ENCODE measurements at places on chromosomes 3 and 15.

DNA sequence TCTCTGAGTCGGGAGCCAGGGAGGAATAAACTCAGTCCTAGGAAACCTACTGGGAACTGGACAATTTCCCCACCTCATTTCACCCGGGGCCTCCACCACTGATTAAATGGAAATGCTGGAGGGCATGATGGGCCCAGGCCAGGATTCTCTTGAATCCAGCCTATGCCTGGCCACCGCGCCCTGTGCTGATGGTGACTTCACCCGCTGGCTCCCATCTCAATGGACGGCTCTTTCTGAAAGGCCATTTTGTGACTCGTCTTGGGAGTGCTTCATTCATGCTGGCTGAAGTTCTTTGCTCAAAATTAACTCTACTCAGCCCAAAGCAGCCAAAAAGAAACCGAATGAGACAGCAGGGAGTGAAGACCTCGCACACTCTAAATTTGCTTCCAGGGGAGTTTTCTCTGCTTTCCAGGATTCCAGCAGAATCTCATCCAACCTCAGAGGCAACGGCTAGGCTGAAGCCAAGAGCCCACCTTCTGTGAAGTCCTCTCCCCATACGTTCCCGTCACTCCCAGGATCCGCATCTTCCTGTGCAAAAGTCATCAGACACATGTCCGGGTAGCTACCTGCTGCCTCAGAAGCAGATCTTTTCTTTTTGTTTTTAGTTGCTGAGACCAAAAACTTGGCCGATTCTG, 266.0 kb upstream of the ICE2 start:
- no peak for DNase-seq

DNA sequence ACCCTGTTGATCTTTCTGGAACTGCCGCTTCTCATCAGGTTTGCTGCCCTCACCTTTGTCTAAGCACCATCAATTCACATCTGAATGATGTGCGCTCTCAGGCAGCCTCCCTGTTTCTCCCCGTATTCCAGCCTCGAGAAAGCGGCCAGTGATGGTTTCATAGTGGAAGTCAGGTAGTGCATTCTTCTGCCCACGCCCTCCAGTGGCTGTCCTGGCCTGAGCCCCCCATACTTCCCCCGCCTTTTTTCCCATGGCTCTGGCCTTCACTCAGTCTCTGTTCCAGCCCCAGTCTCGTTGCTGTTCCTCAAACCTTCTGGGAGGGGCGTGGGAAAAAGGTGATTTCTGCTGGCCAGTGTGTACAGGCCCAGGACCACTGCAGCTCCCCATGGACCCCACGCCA, 101.3 kb downstream of the ASB7 start:
- no peak for DNase-seq

DNA sequence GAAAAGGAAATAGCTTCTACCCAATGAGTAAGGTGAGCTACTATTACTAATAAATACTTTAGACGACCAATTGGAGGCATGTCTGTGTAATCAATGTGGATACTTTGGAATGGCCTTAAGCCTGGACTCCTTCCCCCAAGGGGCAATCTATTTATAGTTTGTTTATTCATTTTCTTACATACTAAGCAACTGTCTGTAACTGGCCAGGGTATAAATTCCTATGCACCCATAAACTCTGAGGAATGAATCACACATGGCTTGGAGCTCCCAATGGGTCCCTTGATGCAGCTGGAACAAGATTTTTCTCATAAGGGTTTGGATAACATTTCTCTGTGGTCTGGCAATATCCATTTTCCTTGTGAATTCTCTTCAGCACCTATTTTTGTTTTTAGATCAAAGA, 506.8 kb downstream of the EDEM1 start:
- DNase-seq: no peak

GRCh38 chr3:155031186-155031585, 48.9 kb upstream of the MME start:
- no peak for DNase-seq

- no peak for DNase-seq
Observed at GRCh38 chr3:190863119-190863465, 598 bp upstream of the GMNC start.

DNA sequence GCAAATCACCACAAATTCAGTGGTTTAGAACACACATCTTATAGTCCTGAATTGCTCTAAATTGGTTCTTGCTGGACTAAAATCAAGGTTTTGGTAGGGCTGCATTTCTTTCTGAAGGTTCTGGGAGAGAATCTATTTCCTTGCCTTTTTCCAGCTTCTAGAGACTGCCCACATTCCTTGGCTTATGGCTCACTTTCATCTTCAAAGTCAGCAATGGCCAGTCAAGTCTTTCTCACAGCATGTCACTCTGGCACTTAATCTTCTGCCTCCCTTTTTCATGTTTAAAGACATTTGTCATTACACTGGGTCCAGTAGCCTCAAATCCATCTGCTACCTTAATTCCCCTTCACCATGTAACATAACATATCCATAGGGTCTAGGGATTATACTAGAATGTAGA, 149.0 kb downstream of the NEK10 start:
- no peak for DNase-seq

DNA sequence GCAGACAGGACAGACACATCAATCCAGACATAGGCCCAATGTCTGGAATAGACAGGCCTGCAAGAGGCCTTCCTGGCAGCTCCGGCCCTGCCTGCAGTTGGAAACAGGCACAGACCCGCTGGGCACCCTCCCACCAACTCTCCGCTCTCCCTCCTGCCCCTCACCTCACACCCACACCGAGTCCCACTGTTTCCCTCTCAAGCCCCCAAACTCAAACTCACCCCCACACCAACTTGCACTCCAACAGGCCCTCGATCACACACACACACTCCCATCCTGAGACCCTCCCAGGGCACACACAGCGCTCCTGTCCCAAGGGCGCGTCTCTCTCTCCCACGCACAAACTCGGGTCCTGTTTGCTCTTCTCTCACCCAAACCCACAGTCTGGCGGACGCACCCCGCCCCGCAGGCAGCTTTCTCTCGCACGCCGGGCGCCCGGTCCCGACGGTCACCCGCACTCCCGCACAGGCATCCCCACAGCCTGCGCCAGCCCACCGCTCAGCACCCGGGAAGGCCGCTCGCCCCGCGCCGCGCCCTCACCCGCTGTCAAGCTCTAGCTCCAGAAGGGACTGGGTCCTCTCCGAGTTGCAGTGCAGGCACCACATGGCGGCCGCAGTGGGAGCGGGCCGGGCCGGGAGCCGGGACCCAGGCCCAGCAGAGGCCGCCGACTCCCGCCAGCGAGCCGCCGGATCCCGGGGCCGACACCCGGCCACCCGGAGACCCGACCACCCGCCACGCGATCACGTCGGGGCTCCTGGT, 106.2 kb downstream of the IQSEC1 start:
- no peak for DNase-seq

GRCh38 chr3:172203522-172204258, 164.3 kb downstream of the FNDC3B start:
- no peak for DNase-seq

DNA sequence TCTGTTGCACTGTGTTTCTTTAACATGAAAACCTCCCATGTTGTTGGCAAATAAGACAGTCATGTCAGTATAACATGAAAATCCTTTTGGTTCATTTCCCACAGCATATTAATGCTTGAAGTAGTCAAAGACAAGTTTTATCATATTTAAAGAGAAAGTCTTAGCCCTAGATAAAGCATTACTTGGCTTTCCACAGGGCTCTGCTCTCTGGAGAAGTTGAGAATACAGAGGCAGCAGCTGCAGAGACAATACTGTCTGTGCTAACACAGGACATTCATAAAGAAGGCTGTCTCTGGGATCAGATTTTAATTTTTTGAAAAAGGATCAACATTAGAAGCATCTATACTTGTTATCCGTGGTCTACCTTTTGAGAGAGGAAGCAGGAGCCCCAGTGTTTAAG, 103.4 kb upstream of the SAMMSON start:
- DNase-seq: no peak

DNA sequence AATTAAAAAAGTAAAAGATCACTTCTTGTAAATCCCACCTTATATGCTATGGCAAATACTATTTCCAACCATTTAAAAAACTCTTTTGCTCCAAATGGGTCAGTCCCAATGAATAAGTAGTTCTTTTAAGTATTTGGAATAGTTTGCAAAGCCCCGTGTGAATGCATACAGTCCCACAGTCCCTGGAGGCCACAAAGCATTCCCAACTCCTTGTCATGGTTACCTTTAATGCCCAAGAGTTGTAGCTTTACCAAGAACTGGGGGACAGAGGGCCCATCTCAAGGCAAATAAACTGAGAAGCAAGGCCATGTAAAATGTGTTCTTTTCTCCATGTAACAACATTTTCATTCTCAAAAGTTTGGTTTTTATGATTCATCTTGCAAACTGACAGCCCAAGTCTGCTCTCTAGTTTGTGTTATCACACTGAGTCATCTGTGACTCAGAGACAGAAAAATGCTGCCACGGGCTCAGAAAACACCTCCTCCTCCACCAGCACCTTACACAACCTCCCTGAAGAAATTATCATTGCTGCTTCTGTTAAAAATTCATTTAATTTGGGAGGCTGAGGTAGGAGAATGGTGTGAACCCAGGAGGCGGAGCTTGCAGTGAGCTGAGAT, 336.2 kb downstream of the ERC2 start:
- DNase-seq: no peak

GRCh38 chr15:56821721-56822425, 88.6 kb upstream of the ZNF280D start:
- no peak for DNase-seq

DNA sequence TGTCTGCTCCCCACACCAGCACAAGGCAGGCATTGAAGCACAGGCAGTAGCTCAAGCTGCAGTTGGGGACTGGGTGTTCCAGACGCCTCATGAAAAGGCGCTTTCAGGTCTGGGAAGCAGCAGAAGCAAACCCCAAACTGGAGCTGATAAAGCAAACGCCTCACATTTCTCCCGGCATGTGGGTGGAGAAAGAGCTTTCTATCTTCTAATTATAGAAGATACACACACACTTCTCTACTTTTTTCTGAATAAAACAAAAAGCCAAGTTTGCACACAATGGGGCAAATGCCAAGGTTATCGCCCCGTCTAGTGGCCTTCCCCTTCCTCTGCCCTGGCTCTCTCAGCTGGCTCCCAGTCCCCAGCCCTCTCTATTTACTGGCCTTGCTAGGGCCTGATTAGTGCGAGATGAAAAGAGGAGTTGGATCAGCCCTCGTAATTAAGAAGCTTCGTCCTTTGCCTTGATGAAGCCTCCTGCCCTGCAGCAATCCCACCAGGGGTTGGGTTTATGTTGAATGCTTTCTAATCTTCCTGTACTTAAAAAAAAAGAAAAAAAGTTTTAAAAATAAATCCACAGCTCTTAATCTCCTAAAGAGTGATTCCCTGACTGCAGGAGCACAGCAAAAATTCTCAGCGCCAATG, 120.2 kb downstream of the MEGF11 start:
- DNase-seq: no peak

DNA sequence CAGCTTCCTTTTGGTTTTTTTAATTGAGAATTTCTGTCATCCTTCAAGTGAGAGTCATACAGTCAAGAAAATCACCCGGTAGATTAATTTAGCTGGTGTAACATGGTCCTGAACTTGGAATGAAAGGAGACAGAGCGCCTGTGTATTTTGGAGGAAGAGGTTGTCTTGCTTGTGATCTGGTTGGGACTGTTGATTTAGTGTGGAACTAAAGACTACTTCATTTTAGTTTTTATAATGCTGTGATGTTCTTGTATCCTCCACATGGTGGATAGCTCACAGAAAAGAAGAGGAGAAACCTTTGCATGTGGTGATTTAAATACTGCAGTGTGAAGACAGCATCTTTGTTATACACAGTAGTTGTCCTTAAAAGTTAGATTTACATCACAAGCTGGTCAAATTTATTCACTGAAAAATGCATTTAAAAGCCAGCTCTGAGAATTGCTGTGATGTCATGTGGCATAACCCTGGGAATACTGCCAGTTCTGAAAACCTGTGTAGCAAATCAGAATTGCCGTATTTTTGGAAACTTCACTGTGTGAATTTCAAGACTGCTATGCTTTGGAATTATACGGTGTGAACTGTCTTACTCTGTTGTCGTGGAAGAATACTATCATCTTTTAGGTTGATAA, 268.5 kb downstream of the PTPRG start:
- DNase-seq: no peak

- DNase-seq: no peak
Observed at GRCh38 chr3:115974940-115975339, 351.6 kb downstream of the GAP43 start.

- no peak for DNase-seq
Observed at GRCh38 chr3:196093317-196094111, 11.6 kb upstream of the TFRC start.

GRCh38 chr3:72310419-72311380, 525.8 kb upstream of the PROK2 start:
- peak; percentile 76 for DNase-seq

- no peak for DNase-seq
Observed at GRCh38 chr15:68214838-68215254, 9.7 kb upstream of the CALML4 start.

DNA sequence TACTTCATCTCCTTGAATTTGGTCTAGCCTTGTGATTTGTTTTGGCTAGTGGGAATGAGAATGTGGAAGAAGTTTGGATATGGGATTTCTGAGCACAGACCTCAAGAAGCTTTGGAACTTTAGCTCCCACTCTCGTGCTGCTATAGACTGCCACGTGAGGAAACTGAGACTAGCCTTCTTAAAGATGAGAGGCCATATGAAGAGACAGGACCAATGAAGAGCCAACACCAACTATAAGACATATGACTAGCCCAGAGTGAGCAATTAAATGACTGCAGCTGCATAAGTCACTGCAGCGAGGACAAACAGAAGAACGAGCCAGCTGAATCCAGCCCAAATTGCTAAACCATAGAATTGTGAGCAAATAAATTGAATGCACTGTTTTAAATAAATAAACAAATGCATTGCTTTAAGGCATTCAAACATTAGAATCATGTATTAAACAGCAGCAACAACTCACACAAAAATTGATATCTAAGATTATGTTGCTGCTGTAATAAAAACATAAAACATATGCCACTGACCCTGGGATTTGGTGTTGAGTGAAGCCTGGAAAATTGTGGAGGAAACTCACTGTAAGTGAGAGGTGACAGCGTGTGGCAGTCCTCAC, 15.7 kb upstream of the CNTN4 start:
- DNase-seq: no peak

DNA sequence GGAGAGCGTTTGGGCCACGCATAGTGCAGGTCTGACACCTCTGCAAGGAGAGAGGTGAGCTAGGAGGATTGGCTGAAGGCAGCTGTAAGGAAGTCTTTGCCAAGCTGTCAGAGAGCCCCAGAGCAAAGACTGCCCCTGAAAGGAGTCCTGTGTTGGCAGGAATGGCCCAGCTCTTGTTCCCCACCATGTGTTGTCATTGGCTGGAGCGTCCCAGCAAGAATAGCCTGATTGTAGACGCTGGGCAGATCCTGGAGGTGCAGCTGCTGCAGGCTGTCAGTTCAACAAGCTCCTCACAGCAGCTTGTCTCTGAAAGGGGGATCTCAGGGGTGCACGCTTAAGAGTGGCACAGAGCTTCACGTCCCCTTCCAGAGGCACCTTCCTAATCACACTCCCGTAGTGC, 237.6 kb downstream of the FEZF2 start:
- DNase-seq: no peak

- DNase-seq: no peak
Observed at GRCh38 chr15:100807028-100807427, 72.6 kb upstream of the ALDH1A3 start.

DNA sequence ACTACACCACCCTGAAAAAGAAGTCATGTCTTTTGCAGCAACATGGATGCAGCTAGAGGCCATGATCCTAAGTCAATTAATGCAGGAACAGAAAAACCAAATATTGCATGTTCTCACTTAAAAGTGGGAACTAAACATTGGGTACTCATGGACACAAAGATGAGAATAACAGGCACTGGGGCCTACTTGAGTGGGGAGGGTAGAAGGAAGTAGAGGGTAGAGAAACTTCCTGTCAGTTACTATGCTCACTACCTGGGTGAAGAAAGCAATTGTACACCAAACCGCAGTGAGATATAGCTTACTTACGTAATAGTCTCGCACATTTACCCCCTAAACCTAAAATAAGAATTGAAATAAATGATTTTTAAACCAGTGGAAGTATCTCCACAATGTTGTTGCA, 480.5 kb upstream of the ARRDC4 start:
- no peak for DNase-seq

Data from GDM1 (cell line).